ENCODE measurements at places on chromosomes 5 and 9.
A peak's percentile ranks its signal among the peaks of the same experiment; 100 is the strongest.

GRCh38 chr5:8382456-8382855 lies 513.5 kb downstream of the MTRR start:
- no peak for DNase-seq

DNA sequence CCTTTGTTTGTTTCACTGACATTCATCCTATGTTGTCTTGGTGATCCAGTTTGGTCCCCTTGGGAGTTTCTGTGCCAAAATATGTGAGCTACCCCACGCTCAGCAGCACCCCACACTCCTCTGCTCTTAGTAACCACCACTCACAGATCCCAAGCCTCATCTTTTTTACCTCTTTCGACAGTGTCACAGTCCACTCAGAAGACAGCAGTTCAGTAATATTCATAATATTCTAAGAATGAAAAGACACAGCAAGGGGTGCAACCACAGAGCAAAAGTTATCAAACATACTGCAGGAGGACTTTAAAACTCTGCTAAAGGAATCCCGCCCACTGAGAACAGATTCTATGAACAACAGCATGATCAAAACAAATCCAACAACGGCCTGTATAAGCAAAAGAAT lies 28.2 kb downstream of the RNF130 start:
- no peak for DNase-seq

DNA sequence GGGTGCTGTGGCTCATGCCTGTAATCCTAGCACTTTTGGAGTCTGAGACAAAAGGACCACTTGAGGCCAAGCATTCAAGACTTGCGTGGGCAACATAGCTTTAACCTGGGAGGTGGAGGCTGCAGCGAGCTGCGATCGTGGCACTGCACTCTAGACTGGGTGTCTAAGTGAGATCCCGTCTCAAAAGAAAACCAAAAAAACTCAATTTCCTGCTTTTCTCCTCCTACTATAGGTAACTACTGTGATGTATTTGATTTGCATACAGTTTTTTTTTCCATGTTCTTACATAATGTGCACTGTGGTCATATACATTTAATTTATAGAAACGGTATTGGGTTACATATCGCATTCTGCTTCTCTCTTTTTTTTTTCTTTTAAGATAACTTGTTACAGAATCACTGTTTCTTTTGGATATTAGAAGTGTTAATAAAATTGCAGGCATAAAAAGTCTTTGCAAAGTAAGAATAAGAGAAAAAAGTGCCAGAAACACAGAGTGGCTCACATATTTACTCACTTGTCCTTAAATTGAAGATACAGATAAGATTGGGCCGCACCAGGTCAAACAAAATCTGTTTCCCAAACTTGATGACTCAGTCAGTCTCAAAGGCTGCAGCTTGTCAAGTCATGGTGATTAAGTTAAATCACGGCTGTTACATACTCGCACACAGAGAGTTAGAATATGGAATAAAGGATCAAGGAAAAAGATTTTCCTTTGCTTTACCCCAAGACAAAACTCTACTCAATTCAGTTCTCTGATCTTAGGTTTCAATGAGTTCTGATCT lies 2.0 kb upstream of the PTGR1 start:
- DNase-seq, result peak; percentile 67

- DNase-seq, result peak; percentile 88
Observed at GRCh38 chr5:181133610-181134231, 2.8 kb upstream of the OR2V1 start.
